Activated T-cell treated with anti-CD3 and anti-CD28 coated beads, Interleukin-2, amount 50 U/mL, for 1 hour (primary cell): ENCODE measurements at places on chromosomes 7 and 10.

DNA sequence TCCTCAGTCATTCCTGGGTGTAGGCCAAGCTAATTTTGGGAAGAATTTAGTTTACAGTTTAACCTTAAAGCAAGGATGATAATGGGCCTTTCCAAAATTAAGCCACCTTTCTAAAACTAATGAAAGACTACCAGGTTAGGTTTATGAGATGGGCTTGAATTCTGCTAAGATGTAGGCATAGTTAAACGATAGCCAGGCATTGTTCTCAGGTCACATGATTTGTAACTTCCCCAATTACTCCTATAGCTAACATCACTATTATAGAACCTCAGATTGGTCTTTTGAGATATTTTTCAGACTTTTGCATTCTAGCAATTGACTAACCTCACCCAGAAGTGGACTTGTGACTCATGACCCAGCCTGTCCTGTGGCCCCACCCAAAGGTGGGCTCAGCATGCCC, 7.0 kb upstream of the NUB1 start:
- DNase-seq = no peak

DNA sequence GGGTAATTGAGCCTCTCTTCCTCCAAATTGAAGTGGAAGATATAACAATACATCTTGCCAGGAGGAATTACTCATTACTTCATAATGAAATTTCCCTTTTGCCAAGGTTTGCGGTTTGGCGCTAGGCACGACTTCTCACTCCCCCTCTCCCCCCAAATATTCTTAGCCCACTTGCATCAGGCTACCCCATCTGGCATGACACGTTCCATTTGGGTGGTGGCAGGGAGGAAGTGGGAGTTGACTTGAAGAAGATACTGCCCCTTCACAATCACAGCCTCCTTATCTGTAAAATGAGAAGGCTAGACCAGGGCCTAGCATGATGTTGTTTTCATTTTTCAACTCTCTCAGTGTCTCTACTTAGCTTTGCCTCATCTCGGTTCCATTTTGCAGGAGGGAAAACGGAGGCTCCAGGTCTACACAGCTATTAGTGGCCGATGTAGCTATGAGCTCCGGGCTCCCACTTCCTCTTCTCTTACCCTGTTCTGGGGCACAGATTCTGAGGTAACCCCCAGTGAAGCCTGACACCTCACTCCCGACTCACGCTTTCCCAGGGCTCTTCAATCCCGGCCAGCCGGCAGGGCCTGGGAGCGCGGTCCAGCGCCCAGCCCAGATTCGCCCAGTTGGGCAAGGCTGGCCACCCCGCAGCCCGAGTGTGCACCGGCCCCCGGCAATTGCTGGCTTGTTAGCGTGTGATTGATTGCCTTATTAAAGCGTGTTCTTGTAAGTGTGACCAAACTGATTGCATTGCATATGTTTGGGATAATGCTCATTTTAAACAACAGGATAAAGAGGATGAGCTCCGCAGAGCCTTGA, 6.5 kb downstream of the EVX1 start:
- DNase-seq = no peak

DNA sequence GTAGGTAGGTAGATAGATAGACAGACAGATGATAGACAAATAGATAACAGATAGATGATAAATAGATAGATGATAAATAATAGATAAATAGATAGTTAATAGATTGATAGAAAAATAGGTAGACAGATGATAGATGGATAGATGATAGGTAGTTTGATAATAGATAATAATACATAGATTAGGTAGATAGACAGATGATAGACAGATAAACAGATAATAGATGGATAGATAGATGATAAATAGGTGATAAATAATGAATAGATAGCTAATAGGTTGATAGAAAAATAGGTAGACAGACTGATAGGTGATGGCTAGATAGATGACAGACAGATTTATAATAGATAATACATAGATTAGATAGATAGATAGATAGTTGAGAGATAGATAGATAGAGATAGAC, 350.5 kb upstream of the DPP6 start:
- DNase-seq = no peak

DNA sequence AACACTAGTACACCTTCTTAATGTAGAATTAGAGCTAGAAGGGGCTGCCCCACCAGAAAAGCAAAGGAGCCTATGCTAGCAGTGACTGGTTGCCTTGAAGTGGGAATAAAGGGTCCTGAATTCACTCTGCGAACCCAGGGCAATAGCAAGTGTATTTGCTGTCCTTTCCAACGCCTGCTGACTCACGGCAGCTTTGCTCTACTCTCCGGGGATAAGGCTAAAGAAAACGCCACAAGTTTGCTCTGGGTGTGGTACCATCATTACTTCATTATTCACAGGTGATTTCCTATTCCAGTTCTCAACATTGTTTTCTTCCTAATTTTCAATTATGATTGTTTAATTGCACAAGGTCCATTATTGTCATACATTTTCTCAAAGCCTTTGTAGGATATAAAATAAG, 220.5 kb upstream of the AOAH start:
- no peak for DNase-seq

DNA sequence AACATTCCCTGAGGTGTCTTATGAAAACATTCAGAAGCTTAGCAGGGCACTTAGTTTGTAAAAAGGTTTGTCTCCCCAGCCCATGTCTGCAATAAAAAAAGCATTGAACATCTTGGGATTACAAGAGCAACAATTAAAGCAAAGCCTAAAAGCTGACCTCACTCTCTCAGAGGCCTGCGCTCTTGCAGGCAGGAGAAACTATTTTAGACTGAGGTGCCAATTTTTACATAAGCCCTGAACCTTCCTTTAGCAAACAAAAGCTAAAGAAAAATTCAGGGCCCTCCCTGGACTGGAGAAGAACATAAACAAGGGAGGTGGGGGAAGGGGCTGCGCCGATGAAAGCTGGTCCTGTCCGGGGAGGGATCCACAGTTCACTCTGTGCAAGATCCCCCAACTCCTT, 312.7 kb upstream of the RNF32 start:
- no peak for DNase-seq

GRCh38 chr10:111117528-111118277, 40.9 kb downstream of the ADRA2A start:
- DNase-seq = no peak

- DNase-seq = no peak
Measured at GRCh38 chr7:129889133-129889844, 63.5 kb downstream of the UBE2H start.

DNA sequence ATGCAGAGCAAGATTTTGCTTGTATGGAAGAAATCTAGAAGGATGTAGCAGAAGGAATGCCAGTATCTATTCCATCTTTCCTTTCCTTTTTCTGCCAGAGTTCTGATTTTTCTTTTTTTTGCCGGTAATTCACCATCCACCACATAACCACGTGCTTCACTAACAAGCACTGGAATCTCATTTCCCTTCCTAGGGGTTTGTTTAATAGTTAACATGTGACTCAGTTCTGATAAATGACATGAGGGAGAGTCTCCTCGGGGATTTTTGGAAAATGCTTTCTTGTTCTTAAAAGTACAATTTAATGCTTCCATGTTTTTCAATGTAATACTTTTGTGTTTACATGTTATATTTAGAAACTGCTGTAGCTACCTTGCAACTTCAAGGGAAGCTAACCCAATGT, 590.2 kb downstream of the SH2D4B start:
- DNase-seq = no peak

- no peak for DNase-seq
Measured at GRCh38 chr7:129517931-129518330, 15.6 kb downstream of the SMKR1 start.

GRCh38 chr10:108141064-108141463, 976.6 kb upstream of the SORCS1 start:
- DNase-seq = no peak

GRCh38 chr7:92412745-92413144, 34.5 kb upstream of the GATAD1 start:
- no peak for DNase-seq

- peak; percentile 20 for DNase-seq
Measured at GRCh38 chr7:101507791-101508252, 121.3 kb downstream of the MYL10 start.

GRCh38 chr7:157192861-157193260, 54.1 kb downstream of the UBE3C start:
- DNase-seq = no peak

- DNase-seq = no peak
Measured at GRCh38 chr7:90266808-90267207, 21.8 kb downstream of the CFAP69 start.

DNA sequence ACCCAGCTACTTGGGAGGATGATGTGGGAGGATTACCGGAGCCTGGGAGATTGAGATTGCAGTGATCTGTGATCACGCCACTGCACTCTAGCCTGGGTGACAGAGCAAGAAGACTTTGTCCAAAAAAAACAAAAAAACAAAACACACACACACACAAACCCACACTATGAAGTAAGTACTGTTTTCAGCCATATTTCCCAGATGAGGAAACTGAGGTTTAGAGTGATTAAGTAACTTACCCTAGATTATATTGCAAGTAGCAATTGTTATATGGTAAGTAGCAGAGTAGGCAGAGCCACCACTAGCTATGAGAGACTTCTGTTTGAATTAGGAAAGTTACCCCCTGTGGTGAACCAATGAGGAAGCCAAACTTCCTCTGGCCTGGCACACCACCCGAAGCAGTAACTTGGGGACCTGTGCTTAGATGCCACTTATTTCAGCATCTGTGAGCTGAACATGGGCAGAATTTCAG, 61.9 kb downstream of the MCU start:
- no peak for DNase-seq

- DNase-seq = no peak
Measured at GRCh38 chr10:90592638-90593302, 265.1 kb downstream of the HTR7 start.

DNA sequence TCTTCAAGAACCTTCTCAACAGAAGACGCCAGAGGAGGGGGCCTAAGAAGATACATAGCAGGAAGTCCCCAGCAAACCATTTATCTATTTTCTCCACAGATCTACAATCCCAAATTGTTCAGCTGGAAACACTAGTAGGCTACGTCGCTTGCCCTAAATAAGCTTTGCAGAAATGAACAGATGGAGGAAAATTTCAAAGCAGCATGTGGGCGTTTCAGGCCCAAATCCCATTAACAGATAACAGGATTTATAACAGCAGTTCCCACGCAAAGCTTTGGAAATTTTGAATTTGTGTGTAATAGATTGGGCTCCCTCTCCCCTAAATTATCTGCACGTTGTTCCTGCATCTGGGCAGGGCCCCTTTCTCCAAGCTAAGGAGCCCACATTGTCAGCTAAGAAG, 60.6 kb upstream of the FRMD4A start:
- DNase-seq = no peak

DNA sequence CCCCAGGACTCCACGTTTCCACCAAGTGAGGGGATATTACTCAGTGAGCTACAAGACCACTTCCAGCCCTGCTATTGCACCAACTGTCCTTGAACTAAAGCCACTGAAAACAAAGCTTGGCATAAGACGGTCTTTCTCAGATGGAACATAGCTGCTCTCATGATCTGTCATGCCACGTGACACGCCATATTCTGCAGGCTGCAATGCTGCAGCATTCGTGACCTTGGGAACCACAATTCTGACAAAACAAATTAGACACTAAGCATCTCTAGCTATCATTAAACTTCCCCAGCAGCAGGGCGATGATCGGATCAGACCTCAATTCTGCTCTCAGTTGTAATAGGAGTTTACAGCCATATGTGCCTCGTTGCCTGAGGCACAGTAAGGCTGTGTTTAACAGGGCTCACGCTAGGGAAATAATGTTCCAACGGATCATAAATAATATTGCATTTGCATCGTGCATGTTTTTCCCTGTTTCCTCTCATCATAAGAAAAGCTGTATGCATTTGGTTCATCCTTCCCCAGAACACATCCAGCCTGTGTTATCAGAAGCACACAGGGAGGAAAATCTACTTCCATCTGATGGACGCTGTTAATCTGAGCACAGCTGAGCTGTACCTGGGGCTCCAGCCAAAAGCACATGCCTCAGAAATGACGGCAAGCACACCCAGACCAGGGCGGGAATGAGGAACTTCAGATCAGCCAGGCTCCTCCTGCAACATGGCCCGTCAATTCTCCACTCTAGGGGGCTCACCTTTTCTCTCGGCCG, 38.6 kb upstream of the CNPY1 start:
- no peak for DNase-seq

- DNase-seq = no peak
Measured at GRCh38 chr10:112071596-112072133, 111.9 kb downstream of the GPAM start.

DNA sequence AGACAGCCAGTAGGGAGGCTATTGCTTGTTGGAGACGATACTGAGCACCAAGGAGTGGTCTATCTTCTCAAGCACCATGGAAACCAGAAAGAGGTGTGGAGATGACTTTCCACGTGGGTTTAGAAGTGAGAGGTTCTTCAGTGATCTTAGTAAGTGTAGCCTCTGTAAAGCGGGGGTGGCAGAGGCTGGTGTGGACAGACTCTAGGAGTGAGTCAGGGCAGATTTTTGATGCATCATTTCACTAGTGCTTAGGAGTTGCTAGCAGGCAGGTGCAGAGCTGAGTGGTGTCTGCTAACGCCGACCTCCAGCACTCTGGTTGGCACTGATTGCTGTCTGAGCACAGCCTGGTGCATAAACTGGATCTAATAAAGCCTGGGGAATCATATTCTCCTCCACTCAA, 78.4 kb upstream of the ADO start:
- DNase-seq = no peak

DNA sequence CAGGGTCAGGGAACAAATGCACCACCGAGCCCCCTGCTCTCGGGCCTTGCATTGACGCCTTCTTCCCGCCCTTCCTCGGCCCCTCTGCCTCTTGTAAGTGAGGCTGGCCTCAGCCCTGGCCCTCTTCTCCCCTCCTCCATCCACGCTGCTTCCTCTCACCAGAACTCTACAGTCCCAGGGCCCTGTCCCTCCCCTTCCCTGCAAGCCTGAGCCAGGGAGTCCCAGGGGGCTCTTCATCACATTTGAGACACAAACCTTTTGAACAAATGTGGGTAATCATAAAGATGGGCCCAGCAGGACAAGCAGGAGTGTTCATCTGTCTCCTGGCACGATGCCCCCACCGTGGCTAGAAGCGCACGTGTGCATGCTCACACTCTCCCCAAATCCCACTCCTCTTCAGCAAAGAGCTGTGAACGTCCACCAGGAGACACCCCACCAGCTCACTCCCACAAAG, 57.7 kb downstream of the SLIT1 start:
- DNase-seq = no peak

- no peak for DNase-seq
Measured at GRCh38 chr7:127708201-127708600, 56.2 kb downstream of the SND1 start.

GRCh38 chr7:126803060-126803665, 449.6 kb downstream of the GRM8 start:
- no peak for DNase-seq
